ENCODE measurements at places on chromosomes 12 and 14.

DNA sequence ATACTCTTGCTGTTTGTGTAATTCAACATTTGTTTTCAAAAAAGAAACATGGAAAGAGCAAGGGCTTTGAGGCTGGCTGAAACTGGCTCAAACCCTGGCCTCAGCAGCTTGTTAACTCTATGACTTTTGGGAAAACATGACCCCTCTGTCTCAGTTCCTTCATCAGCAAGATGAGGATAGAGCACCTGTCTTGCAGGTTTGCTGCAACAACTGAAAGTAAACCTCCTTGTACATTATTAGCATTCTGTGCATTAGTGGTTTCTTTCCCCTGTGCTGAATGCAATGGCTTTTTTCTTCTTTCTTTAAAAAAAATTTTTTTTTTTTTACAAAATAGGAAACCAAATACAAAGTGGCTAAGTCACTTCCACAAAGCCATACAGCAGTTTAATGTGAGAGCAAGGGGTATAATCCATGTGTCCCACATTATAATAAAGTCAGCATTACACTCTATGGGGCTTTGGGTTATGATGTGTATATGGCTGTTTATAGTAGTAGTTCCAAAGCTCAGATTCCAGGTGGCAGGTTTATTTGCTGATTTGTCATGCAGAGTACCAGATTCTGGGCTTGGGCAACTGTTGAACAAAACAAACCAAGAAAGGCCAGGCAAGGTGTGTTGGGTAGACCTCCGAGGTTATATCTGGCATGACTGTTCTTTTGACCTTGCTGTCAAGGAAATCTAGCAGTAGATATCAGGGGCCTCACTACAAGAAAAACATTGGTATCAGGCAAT is 194.5 kb upstream of the CNOT2 start:
- no peak for DNase-seq

DNA sequence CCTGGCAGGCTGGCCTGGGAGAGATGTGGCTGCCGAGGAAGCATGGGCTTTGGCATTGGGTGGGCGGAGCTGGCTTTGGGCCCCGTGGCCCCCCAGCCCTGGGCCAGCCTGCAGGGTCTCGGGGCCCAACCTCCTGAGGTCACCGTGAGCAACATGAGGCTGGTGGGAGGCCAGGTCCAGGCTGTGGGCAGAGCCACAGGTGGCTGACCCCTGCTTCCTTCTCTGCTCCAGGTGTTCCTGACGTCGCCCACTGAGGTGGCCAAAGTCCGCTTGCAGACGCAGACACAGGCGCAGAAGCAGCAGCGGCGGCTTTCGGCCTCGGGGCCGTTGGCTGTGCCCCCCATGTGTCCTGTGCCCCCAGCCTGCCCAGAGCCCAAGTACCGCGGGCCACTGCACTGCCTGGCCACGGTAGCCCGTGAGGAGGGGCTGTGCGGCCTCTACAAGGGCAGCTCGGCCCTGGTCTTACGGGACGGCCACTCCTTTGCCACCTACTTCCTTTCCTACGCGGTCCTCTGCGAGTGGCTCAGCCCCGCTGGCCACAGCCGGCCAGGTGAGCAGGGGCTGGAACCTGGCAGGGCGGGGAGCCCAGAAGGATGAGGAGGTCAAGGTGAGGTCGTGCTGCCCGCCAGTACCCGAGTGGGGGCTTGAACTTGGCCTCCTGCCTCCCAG is 5.5 kb downstream of the SLC25A47 start:
- DNase-seq, result no peak

DNA sequence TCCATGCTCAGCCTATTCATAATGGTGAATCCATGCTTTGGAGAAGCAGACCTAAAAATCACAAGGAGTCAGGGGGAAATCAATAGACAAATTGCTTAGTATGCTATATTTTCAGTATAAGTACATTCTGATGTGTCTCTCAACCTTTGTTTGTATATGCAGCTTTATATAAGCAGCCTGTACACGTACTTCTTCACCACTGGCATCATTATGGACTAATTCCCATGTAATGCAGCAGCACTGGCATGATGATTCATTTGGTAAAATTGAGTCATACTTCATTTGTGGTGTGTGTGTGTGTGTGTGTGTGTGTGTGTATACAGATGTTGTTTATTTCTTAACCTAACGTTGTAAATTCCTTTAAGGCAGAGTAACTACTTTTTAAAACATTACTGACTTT is 10.9 kb downstream of the DCP1B start:
- DNase-seq, result no peak

DNA sequence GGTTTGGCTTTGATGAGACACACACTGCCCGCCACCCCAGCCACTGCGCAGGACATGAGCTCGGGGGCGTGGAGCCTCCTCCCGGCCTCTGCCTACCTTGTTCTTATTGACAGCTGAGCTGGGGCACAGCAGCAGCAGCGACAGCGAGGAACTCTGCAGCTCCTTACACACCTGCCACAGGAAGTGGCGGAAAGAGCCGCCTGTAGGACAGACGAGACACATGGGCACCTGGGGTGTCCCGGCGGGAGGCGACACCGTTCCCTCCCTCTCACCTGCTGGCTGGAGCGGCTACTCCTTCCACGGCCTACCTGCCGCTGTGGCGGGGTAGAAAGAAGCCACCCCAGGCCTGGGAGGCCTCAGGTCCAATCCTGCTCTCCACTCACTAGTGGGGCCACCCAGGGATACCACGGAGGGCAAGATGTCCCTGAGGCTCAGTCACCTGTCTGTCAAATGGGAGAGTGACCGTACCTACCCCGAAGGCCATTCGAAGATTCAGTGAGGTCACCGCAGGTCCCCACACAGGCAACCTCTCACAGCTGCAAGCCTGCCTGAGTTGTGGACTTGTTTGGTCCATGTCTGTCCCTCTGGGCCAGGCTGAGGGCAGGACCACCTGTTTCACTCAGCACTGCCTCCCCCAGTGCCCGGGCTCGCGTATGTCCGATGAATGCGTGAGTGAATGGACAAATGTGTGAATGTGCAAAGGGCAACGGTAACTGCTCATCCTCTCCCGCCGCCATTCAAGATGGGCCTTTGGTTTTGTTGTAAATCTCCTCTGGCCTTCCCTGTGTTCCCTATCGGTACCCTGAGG is 42.6 kb downstream of the TRAFD1 start:
- no peak for DNase-seq

DNA sequence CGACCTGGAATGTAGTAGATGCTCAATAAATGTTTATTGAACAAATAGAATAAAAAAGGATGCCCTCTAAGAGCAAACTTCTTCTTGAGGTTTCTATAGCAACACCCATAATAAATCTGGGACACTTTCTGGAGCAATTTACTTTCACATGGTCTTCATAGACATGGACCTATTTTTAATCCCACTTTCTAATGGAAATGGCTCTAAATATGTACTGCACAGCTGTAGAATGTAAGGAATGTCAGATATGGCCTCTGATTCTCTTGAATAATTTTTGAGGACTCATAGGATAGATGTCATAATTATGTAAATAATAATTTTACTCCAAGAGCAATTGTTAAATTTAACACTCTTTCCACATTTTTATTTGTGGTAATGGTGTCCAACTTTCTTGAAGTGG is 133.5 kb upstream of the DAAM1 start:
- DNase-seq, result no peak

DNA sequence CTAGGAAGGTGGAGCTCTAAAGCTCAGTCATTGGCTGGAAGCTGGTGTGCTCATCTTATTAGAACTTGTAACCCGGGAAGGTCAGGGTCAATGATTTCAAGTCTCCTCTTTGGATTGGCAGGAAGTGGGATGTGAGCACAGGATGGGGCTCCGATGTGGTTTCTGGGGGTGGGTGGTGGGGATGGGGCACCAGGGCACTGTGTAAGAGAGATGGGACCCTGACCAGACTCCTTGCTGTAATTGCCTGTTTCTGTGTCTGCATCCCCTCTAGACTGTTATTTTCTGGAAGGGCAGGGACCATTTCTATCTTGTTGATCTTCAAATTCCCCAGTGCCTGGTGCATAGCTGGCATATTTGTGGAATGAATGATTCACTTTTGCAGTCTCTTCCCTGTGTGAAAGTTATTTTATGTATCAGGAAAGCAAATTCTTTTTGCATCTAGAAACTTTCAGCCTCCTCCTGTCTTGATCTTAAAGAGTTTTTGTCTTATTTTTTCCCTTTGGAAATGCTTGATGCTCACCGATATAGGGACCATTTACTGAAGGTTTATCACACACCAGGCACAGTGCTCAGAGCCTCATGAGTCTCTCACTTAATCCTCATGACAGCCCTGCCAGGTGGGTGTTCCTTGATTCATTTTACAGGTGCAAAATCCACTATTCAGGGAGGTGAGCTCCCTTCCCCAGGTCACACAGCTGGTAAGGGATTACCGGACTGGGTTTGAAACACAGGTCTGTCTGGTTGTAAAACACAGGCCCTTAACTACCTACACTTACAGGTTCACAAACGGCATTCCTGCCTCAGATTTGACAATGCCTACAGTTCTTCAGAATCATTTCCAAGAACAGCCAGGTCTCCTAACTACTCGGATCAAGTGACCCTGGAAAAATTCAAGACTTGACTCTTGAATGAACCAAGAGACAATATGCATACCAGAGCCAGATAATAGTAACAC is 86.9 kb upstream of the IGF1 start:
- no peak for DNase-seq

GRCh38 chr12:45216230-45216982 is 511 bp downstream of the ANO6 start:
- DNase-seq, result no peak

DNA sequence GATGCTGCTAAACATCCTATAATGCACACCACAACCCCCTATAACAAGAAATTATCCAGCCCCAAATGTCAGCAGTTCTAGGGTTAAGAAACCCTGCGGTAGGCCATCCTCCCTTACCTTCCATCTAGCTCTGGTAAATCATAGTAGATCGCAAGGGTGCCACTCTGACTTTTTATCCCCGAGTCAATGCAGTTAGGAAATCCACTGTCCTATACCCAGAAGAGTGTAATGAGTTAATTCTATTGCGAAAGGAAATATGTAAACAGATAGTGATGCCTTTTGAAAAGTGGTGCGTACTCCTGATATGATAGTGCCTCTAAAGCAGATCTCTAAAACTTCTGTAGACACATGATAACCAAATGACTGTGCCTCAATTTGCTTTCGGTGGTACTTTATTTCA is 29.8 kb downstream of the SCFD1 start:
- DNase-seq, result no peak

GRCh38 chr14:21894003-21894897 is 220.6 kb upstream of the OR4E1 start:
- peak; percentile 22 for DNase-seq

GRCh38 chr14:65696801-65697200 is 284.3 kb downstream of the FUT8 start:
- DNase-seq, result no peak

DNA sequence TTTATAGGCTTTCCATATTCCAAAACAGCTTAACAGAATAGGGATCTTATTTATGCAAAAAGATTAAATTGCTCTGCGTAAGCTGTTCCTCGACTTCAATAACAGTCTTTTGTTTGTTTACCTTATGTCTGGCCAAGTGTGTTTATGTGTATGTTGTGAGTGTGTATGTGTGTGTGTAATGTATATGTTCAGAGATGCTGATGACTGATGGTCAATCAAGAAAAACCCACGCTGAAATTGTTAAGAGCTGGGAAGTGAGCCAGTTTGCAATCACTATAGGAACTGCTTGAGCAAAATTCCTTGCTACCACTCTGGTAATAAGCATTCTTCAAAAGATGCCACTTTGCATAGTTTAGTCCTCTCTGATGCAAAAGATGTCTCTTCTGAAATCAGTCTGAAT is 59.6 kb downstream of the PRKD1 start:
- DNase-seq, result no peak

DNA sequence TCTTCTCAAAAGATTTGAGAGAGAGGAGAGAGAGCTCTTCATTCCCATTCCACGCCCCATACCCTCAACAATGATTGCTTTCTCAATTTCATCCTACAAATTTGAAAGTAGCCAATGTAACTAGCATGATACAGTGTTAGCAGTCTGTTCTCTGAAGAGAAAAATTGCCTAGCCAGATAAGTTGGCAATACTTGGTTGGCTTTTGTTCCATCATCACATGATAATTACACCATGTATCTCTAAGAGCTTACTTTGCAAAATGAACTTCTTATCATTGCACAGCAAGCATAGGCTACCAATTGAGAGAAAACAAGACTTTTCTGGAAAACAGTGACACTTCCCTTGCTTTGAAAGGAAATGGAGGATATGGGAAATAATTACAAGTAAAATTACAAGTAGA is 68.9 kb downstream of the FSCB start:
- no peak for DNase-seq

DNA sequence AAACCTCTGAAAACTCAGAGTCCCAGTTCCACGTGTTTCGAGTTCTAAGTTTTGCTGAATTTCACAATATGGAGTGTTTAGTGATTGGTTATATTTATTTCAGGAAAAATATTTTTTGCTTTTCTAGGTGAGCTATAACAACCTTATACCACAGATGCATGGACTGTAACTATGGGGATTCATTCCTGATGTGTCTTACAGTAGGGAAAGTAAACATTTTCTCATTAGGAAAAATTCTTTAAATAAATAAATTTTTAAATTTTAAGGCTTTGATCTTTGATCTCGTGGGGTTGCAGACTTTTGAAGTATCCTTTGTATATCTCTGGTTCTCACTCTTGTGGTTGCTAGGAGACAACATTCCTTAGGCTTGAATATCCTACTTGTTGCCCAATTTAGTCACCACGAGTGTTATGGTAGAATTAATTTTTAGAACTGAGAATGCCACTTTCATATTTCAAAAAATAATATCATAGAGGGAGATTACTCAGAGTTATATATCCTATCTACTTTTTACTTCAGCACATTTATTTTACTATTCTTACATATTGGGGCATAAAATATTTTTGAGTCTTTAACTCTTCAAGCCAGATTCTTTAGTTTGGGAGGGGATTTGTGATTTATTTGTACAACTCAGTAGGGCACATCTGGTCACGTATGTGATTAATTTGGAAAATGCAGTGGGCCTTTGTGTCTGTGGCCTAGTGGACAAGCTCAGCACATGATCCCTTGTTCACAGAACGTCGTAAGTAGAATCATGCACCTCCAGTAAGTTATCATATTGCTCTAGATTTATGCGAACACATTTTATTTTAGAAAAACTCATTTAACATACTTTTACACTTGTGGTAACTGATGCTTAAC is 224.0 kb downstream of the TTC6 start:
- DNase-seq, result no peak

- no peak for DNase-seq
These were observed 52.1 kb downstream of the GSC start for GRCh38 chr14:94717808-94718207.

- no peak for DNase-seq
These were observed 18.4 kb downstream of the FAR2 start for GRCh38 chr12:29167445-29167844.
